ENCODE measurements at places on chromosomes 16 and 17. TPM values are rescaled to one million over a fixed set of nuclear protein-coding genes. Genes with fewer than 3 reads are reported as not detected.

Gene KCNJ16
- under 0.01 TPM for total RNA-seq

DNA sequence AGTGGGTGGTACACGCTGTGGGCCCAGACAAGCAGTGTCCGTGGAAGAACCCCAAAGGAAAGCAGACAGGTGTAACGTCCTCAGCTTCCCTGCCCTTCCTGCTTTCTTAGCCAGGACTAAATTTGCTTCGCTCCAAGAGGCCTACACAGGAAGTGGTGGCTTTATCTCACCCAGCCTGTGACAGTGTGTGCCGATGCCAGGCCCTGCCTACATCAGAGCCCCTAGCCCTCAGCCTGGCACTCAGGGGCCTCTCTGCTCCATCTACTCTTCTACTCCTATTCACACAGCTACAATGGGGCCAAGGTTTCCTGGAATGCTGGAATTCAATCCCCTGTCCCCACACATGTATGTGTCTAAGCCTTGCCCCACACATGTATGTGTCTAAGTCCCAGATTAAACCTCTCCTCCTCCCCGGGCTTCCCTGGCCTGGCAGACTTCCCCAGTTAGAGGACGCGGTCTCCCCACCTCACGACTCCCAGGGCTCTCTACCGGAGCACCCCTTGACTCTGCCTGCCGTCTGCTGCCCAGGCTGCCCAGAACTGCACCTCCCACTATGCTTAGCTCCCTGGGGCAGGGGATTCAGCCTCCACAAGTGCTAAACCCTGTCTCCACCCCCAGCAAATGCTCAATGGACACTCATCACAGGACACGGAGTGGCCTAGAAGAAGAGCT lies 8.2 kb downstream of the PGAP3 start:
- no peak for DNase-seq

GRCh38 chr16:82133798-82134197 lies 36.2 kb downstream of the MPHOSPH6 start:
- no peak for DNase-seq

Gene MT1G
- not detected for total RNA-seq

GRCh38 chr16:85488414-85488813 lies 124.7 kb upstream of the GSE1 start:
- no peak for DNase-seq

Gene RND2
- total RNA-seq = 0.20 TPM

GRCh38 chr16:17235147-17235815 lies 235.5 kb downstream of the XYLT1 start:
- no peak for DNase-seq

- DNase-seq = no peak
Observed at GRCh38 chr17:9205520-9206409, 184.5 kb downstream of the NTN1 start.

DNA sequence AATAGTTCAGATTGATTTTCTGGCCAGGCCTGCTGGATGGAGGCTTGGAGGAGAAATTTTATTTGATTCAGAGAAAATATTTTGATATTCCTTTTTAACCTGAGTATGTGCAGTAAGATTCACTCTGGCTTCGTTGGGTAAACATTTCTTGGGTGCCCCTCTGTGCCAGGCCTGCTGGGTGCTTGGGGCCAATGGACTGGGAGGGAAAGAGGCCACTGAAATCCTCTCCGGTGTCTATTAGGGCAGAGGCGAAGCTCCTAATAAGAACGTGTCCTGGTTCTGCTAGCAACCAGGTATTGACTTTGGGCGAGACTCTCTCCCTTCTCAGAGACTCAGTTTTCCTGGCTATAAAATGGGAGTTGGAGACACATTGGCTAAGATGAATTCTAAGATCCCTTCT lies 122.5 kb downstream of the CYLD start:
- no peak for DNase-seq

Gene PTGES3L
- total RNA-seq = under 0.01 TPM

Gene ZNF48
- 11.6 TPM for total RNA-seq

GRCh38 chr16:22781480-22781879 lies 32.5 kb upstream of the HS3ST2 start:
- DNase-seq = no peak

DNA sequence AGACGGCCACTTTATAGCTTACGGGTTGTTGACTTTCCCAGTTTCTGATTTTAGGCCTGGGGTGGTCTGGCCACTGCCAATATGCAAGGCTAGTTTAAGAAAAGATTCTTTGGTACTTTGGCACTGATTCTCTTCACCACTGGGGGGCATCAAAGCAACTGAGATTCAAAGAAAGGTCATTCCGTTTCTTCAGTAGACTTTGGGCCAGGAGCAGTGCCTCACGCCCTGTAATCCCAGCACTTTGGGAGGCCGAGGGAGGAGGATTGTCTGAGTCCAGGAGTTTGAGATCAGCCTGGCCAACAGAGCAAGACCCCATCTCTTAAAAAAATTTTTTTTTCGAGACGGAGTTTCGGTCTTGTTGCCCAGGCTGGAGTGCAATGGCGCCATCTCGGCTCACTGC lies 53.0 kb downstream of the RPA1 start:
- DNase-seq = peak; percentile 56

Gene ACE
- 80.6 TPM for total RNA-seq
